Frontal cortex (tissue), 4 donors: ENCODE measurements at places on chromosomes 4 and X.

- DNase-seq = no peak
Observed at GRCh38 chr4:135485371-135485770, 1283.8 kb upstream of the PABPC4L start.

DNA sequence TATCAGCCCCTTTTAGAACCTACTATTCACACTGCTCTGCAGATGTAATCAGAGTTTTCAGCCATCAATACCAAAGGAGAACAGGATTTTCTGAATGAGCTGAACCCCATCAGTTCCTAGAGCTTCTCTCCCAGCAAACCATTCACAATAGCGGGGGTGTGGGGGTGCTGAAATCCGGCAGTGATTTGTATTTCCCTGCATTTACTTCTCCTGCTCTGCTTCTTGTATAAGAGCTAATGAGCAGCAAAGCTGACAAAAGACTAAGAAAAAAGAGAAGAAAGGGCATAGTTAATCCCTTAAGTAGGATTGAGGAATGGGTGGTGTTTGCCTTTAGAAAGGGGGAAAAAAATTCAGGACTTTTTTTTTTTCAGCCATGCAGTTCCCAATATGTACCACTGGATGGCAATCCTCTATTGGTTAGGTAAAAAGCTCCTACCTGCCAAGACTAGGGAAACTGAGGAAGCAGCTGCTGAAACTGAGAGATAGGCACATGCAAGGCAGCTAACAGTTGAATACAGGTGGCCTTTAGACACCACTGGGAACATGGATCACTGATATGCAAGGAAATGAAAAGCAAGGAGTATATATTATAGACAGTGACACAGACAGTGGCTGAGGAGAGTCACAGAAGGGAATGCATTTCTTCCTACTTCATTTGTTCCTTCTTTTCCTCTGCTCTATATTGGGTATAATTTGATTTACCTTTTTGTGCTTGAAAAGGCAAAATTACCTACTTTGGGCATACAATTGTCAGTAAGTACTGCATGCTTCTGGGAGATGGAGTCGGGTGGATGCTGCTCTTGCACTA is 217.9 kb downstream of the HS6ST2 start:
- no peak for DNase-seq

- no peak for DNase-seq
Observed at GRCh38 chrX:125620715-125621587, 301.3 kb downstream of the TEX13C start.

DNA sequence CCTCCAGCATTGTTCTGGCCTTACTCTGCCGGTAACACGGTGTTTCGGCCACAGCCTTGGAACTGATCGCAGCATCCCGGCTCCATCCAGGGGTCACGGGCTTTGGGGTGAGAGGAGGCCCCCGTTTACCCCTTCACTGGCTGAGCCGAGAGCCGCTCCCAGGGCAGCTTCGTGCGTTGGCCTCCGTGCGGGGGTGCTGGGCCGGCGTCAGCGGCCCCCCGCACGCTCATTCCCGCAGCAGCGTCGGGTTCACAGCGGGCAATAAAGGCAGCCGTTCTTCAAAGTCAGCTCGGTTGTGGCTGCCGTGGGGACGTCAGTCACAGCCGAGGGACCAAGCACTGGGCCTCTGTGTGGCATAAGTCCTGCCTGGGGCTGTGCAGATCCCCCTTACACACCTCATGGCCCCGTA is 25.3 kb upstream of the PLCXD1 start:
- DNase-seq = no peak

GRCh38 chr4:6250235-6250983 is 19.2 kb upstream of the WFS1 start:
- DNase-seq = peak; percentile 79

DNA sequence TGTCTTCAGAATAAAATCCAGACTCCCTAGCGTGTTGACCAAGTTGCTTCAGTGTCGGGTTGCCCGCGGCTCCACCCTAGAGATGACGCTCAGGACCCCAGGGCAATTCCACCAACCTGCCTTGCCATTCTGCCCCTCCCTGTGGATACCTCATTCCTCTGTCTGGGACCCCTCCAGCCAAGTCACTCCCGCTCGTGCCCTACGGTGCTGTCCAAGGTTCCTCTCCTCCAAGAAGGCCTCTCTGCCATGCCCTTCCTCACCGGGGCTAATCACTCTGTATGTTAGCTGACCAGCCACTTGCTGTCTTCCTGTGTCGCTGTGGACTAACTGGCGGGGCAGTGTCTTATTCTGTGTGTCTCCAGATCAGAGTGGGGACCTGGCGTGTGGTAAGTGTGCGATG is 46.6 kb downstream of the TENM3 start:
- DNase-seq = no peak

DNA sequence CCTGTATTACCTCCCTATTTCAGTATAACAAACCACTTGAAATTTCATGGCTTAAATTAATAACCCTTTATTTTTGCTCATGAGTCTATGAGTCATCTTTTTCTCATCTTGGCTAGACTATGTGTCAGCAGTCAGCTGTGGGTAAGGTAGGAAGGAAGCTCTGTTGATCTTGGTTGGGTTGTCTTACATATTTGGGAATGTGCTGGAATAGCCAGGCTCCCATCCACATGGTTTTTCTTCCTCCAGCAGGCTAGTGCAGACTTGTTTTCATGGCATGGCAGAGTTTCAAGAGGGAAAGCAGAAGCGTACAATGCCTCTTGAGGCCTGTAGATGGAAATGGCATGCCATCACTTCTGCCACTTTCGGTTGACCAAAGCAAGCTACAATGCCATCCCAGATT is 89.7 kb downstream of the LINC00632 start:
- DNase-seq = no peak

- DNase-seq = no peak
Observed at GRCh38 chr4:21450331-21450730, 498.2 kb downstream of the KCNIP4 start.

- DNase-seq = no peak
Observed at GRCh38 chr4:59608466-59608865, 1591.7 kb upstream of the ADGRL3 start.

GRCh38 chr4:81648576-81649275 is 177.0 kb upstream of the RASGEF1B start:
- no peak for DNase-seq

DNA sequence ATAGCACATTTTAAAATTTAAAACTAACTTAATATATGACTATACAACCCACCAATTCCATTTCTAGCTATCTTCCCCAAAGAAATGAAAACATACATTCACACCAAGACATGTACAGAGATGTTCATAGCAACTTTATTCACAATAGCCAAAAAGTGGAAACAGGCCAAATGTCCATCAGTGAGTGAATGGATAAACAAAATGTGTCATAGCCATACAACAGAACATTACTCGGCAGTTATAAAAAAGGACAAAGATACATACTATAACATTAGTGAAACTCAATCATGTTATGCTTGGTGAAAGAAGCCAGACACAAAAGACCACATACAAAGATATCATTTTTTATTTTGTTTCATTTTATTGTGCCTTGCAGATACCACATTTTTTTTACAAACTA is 396.8 kb downstream of the PACRGL start:
- DNase-seq = no peak

DNA sequence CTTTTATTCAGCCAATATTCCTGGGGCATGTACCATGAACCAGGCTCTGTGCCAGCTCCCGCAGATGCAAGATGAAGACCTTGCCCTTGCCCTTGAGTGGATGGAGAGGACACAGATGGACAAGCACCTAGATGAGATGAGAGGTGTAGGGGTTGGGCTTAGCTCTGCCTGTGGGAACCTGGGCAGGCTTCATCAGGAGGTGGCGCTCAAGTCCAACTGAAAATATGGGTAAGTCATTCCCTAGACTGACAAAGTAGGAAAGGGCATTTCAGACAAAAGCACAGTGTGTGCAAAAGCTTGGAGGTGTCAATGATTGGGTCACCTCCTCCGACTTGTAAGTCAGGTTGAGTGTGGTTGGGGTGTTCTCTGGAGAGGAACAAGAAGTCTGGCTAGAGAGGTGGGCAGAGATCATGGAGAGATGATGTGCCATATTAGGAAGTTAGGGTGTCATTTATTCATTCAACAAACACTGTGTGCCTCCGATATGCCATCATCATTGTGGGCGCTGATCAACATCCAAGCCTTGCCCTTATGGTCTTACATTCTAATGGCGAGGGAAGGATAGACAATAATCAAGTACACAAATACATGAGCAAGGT is 64.6 kb downstream of the ANAPC4 start:
- peak; percentile 39 for DNase-seq

GRCh38 chrX:19462879-19463278 is 52.4 kb downstream of the MAP3K15 start:
- no peak for DNase-seq

DNA sequence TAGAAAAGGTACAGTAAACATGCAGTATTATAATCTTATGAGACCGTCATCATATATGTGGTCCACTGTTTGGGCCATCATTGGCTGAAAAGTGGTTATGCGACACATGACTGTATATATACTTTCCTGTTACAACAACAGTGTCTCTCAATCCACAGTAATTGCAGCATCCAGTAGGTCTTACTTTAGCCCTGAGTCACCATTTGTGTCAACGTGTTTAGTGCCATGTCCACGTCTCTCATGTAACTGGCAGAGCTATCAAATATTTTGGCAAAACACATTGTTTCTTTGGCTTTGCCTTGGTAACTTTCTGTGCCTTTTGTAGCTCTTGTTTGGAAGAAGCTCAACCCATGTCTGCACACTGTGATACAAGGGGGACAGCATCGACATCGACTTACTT is 73.8 kb downstream of the CD38 start:
- DNase-seq = no peak

DNA sequence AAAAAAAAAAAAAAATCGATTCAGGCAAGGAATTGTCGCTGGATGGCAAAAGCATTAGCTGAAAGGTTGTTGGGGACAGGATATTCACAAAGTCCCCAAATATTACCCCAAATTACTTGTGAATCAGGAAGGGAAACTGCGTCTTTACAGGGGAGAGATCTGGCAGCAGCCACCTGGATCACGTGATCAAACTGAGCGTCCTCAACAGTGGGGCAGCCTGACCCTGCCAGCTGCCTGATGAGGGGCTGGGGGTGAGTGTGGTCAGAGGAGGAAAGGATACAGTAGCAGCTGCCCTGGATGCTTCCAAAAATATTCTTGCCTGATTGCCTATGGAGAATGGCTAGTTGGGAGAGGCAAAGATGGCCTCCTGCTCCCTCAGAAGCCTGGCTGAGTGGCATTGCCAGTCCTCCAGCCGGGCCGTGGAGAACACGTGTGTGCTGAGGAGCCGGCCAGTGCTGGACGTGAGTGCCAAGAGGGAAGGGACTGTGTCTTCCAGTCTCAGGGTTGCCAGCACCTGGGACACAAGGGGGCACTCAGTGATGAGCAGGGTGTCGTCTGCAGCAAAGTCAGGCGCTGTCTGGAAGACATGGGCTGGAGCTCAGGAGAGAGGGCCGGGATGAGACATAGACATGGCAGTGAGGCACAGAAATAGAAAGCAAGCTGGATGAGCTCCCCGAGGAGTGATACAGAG is 3.0 kb upstream of the LAGE3 start:
- no peak for DNase-seq

DNA sequence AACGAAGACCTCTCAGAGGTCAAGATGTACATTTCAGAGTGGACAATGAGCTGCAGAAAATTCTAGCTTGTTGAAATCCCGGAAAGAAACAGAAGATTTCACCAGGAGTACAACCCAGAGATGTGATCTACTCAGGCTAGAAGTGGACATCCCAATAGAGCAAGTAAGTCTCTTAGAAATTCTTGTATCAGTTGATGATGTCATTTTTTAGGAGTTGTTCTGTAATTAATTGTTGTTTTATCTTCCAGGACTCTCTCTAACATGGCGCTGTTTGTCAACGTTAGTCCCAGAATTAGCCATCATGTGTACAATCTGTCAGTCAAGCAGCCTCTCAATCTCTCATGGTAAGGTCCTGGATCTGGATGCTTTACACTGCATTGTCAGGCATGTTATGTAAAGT is 174.4 kb downstream of the GRIA3 start:
- DNase-seq = no peak

GRCh38 chrX:33086886-33087285 is 124.5 kb downstream of the DMD start:
- DNase-seq = no peak

- no peak for DNase-seq
Observed at GRCh38 chr4:2799971-2800690, 7.2 kb downstream of the SH3BP2 start.

GRCh38 chrX:275967-276580 is 5.1 kb upstream of the PLCXD1 start:
- DNase-seq = peak; percentile 88

GRCh38 chr4:3853388-3854035 is 87.3 kb downstream of the ADRA2C start:
- no peak for DNase-seq

GRCh38 chr4:2412534-2412884 is 5.9 kb downstream of the ZFYVE28 start:
- DNase-seq = no peak

- DNase-seq = no peak
Observed at GRCh38 chr4:111556141-111556781, 589.0 kb upstream of the FAM241A start.

- DNase-seq = no peak
Observed at GRCh38 chr4:130025701-130026100, 929.7 kb downstream of the C4orf33 start.

GRCh38 chr4:1192091-1192492 is 19.7 kb upstream of the SPON2 start:
- peak; percentile 86 for DNase-seq

DNA sequence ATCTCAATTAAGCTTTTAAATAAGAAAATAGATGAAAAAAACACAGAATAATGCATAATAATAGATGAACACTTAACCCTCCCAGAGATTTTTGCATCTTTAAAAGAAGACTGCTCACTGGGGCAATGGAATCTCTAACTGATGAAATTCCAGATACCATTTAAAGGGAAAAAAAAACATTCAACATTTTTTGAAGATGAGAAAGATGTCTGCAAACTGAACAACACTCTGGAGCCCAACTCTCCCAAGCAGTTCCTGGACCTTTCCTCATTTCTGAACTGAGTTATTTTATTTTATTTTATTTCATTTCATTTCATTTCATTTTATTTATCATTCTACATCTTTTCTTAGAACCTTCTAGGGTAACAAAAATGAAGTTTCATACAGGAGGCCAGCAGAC is 90.7 kb downstream of the CORIN start:
- DNase-seq = no peak

- no peak for DNase-seq
Observed at GRCh38 chr4:176790398-176790797, 2.3 kb downstream of the VEGFC start.

- DNase-seq = no peak
Observed at GRCh38 chr4:169274033-169274432, 3.3 kb upstream of the SH3RF1 start.

GRCh38 chrX:31331015-31331414 is 259.2 kb upstream of the FTHL17 start:
- DNase-seq = no peak

- DNase-seq = no peak
Observed at GRCh38 chrX:153926858-153927671, 1.0 kb upstream of the ARHGAP4 start.

DNA sequence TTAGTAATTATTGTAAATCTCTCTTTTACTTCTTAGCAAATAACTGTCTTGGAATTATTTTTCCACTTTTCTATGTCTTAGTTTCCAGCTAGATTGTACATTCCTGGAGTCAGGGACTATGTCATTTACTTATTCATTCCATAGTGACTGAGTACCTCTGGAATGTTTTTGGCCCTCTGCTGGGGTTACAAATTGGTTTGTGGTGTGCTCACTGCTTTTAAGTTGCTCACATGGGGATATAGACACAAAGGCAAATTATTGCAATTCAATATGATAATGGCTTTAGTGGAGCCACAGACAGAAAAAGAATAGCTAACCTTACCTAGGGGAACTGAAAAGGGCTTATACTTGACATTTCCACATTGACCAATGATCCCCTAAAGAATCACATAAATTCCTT is 63.7 kb upstream of the PDGFRA start:
- no peak for DNase-seq
